ENCODE measurements at places on chromosomes 6 and 20.
A peak's percentile ranks its signal among the peaks of the same experiment; 100 is the strongest.

DNA sequence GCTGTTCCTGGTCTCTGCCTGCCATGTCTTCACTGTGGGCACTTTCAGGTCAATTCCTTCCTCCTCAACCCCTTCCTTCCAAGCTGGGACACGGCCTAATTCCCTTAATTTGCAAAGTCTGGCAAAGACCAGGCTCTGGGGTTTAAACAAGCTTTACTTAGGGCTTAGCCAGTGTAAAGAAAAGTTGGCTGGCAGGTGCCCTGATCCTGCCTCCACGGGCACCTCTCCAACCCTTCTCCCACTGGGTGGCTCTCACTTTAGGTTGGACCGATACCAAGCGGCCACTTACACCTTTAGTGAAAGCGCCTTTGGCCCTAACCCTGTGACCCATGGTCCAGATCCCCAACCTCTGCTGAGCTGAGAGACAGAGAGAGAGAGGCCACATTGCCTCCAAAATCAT lies 13.7 kb upstream of the MLN start:
- no peak for DNase-seq

DNA sequence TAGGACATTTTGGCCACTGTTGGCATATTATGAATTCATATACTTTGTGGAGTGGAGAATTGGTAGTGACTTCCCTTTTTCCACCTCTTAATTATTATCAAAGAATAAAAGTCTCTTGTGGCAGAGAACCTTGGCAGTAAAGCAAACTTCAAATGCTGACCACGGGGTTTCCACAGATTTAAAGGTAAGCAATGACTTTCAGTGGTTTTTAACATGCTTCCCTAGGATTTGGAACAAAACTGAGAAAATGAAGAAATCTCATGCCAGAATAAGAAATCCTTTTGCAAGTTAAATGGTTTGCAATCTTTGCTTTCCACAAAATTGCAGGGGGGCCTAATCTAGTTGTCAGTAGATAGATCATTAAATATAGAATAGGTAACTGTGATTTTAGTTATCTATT lies 2.0 kb upstream of the SDC4 start:
- no peak for DNase-seq

DNA sequence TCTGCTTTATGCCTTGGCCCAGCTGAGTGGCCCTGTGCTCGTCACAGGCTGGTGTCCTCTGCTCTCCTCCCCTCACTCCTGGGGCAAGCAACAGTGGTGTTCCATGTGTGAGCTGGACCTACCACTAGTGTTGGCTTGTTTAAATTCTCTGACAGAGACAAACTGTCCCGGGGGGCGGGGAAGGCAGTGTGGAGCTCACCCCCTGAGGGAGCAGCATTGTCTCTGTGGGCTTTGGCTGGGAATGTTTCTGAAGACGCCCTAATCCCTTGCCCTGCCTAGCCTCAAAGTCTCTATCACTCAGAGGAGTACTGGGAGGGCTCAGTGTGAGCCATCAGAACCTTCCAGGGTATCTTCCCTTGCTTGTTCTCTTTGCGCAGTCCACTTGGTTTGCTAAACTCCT lies 5.2 kb upstream of the VEGFA start:
- DNase-seq: no peak

DNA sequence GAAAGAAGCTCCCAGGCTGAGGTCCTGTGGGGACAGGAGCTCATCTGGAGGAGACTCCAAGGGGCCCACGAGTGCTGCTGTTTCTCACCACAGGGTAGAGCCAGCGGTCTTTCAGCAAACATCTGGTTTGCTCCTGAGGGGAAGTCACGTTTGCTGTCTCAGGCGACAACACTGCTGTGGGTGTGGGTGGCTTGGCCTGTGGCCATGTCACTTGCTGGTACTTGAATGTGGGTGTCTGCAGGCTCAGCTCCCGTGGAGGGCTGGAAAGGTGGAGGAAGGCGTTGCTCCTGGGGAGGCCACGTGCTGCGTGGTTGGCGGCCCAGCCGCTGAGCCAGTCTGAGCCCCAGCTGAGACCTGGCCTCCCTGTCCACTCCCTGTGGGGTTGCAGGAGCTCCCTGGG lies 52.8 kb upstream of the MPC1 start:
- DNase-seq: no peak

- no peak for DNase-seq
Measured at GRCh38 chr20:46209930-46210671, 92.0 kb downstream of the CD40 start.

DNA sequence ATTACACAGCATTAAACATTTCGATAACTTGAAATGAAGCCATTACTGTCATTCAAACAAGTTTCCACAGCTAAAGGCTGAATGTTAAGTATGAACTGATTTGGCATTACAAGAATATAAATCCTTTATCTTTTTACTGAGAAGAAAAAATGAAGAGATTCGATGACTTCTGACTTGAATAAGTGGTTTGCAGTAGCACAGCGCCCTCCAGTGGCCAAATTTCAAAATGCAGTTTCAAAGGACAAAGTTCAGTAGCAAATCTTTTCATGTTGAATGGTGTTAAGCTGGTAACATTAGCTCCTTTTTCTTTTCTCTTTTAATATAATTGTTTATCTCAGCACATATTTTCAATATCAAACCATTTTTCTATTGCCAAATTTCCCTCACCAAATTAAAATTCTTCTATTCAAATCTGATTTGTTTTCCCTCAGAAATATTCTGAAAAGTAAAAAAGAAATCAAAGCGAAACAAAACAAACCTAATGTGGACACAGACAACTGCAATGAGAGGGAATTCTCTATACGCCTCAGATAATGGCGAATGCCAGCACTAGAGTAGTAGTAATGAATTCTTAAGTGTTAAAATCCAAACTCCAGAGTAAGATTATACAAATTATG lies 145.7 kb downstream of the BTBD9 start:
- peak; percentile 69 for DNase-seq

GRCh38 chr20:18984238-18985200 lies 170.9 kb downstream of the SCP2D1 start:
- DNase-seq: no peak

- DNase-seq: no peak
Measured at GRCh38 chr20:20076297-20077065, 24.1 kb downstream of the CFAP61 start.

GRCh38 chr6:29943053-29943966 lies 978 bp downstream of the HLA-A start:
- DNase-seq: no peak

GRCh38 chr6:74550821-74551220 lies 655.0 kb downstream of the COL12A1 start:
- DNase-seq: no peak

- peak; percentile 48 for DNase-seq
Measured at GRCh38 chr20:3239026-3239866, at the start of gene SLC4A11. Gene SLC4A11 (minus strand): TSS chr20:3239190. CDS start chr20:3239137, 53 bp downstream.

DNA sequence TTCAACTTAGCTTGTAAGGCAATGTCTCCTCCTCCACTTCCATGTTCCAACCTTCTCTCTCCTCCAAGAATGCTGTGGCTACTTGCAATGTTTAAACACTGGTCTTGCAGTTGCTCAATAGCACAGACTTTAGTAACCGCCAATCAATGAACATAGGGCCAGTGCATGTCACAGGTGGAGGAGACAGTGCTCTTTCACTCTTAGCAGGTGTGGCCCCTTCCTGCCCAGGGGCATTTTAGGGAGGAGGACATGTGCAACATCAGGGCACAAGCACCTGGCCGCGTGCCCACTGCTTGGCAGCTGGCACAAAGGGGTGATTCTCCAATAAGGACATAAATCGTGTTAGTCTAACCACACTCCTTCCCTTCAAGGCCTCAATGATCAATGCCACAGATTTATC lies 41.3 kb downstream of the ADGRF1 start:
- no peak for DNase-seq

Data from stimulated activated naive CD8-positive, alpha-beta T cell treated with anti-CD3 and anti-CD28 coated beads, Interleukin-15, amount 100 ng/mL, for 72 hours (primary cell).